Stromal cell of bone marrow (primary cell): ENCODE measurements at places on chromosomes 5 and 9.

- peak; percentile 13 for DNase-seq
Observed at GRCh38 chr5:52007230-52007858, 624.1 kb downstream of the ISL1 start.

DNA sequence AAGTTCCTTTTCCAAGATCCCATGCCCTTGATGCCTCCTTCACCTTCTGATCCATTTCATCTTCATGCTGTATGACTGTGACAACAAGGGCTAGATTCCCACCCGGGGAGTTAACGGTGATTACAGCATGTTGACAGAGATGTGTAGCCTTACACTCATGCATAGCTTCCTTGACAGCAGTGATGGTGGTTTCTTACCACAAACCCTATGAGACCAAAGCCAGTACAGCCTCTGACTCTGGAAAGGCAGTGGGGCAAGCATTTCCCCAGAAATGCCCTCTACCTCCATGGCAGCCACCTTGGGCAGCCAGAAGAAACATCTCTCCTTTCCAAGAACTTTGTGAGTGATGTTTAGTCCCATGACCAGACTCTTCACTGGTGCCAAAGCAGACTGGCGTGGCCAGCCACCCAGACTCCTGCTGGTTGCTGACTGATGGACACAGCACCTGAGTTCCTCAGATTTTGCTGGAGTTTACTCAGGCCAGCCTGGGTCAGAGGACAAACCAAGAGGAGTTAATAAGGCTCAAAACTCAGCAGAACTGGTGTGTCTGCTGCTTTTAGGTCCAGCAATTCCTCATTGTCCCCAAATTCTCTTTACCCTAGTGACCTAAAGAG lies 199.7 kb upstream of the SLC27A6 start:
- DNase-seq = no peak

DNA sequence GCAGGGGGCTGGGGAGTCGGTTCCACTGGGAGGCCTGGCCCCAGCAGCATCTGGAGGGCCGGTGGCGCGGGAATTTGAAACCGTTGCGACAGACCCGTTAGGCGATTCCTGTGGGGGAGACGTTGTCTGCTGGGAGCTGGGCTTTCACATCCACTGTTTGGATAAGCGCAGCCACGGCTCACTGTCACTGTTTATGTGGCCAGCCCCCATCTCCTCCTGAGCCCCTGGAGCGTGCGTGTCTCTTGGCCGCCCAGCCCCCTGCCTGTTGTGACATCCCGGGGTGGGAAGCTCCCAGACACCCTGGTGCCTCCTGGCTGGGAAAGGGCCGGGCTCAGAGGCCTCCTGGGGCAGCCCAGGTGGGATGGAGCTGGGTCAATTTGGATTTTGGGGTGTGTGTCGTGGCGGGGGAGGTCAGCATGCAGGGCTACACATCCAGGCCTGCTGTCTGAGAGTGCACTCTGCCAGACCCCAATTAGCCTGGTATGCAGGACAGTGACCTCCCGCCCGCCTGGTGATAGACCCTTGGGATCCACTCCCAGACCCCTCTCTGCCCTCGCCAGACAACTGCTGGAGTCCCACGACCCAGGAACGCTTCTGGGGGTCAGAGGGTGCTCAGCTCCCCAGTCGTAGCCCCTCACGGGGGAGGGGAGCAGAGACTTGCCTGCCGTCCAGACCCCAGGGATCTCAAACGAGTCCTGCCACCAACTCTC lies 62.0 kb upstream of the RNU6ATAC start:
- no peak for DNase-seq

DNA sequence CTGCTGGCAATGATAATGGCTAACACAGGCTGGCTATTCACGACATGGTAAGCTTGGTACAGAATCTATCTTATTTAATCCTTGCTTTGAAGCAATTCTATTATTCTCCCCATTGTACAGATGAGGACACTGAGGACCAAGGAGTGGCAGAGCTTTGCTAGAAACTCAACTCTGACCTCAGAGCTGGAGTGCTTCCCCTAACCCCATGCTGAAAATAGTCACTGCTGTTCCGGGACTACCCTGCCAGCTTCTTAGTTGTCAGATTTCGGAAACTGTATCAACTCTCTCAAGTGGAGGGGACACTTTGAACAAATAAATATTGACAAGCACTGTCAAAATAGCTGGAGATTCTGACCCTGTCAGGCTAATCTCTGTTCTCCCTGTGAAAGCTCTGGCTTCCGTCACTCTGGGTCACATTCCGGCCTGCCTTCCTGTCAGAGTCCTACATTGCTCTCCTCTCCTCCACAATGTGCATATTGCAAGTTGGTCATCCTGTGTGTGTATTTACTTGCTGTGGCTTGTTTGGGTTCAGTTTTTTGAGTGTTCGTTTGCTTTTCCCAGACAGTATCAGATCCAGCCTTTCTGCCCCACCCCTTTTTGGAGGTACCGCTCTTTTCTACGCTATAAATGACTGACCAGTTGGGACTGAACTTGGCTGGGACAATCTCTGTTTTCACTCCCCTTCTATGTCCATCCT lies 134.3 kb upstream of the MAP1B start:
- DNase-seq = no peak

DNA sequence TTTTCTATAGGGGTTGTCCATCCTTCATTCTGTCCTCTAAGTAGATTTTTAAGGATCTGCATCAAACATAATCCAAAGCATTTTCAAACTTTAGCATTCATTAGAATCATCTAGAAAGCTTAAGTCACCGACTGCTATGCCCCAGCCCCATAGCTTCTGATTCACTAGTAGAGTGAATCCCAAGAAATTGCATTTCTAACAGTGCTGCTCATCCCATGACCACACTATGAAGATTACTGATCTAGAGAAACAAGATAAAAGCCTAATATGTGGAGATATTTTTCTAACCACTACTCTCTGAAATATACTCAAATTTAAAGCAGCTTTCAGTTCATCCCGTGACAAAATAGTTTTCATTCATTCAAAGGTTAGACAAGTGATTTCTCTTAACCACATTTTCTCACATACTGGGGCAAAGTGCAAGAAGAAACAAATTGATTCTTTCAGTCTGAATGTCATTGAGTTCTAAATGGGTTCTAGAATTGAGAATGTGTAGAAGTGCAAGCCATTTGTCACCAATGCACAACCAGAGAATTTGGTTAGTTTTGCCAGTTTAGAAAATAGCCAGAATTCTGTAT lies 286.9 kb upstream of the CD180 start:
- no peak for DNase-seq

DNA sequence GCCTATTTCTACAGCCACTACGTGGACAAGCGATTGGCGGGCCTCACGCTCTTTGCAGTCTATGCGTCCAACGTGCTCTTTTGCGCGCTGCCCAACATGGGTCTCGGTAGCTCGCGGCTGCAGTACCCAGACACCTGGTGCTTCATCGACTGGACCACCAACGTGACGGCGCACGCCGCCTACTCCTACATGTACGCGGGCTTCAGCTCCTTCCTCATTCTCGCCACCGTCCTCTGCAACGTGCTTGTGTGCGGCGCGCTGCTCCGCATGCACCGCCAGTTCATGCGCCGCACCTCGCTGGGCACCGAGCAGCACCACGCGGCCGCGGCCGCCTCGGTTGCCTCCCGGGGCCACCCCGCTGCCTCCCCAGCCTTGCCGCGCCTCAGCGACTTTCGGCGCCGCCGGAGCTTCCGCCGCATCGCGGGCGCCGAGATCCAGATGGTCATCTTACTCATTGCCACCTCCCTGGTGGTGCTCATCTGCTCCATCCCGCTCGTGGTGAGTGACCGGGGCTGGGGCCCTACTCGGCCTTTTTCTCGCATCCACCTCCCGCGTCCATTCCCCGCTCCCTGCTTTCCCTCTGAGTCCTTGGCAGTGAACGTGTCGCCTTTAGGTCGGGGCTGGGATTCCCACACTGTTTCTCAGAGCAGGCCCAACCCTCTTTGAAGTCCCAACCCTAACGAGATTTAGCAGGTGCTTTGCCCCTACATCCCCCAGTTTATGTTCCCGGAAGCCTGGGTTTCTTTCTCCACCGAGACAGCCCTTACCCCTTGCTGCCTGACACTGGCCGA lies 1.8 kb downstream of the PTGER4 start:
- no peak for DNase-seq
